ENCODE measurements at places on chromosomes 4 and X. TPM values are rescaled to one million over a fixed set of nuclear protein-coding genes. Genes with fewer than 3 reads are reported as not detected.

Gene NUDT11
- 5.6 TPM for total RNA-seq

Gene PTTG2
- not detected for total RNA-seq

Gene TEX11
- total RNA-seq = not detected

Gene SMPX
- total RNA-seq = not detected

Gene RIBC1
- 0.30 TPM for total RNA-seq
